ENCODE measurements at places on chromosomes 16 and 17. TPM values are rescaled to one million over a fixed set of nuclear protein-coding genes. Genes with fewer than 3 reads are reported as not detected.

DNA sequence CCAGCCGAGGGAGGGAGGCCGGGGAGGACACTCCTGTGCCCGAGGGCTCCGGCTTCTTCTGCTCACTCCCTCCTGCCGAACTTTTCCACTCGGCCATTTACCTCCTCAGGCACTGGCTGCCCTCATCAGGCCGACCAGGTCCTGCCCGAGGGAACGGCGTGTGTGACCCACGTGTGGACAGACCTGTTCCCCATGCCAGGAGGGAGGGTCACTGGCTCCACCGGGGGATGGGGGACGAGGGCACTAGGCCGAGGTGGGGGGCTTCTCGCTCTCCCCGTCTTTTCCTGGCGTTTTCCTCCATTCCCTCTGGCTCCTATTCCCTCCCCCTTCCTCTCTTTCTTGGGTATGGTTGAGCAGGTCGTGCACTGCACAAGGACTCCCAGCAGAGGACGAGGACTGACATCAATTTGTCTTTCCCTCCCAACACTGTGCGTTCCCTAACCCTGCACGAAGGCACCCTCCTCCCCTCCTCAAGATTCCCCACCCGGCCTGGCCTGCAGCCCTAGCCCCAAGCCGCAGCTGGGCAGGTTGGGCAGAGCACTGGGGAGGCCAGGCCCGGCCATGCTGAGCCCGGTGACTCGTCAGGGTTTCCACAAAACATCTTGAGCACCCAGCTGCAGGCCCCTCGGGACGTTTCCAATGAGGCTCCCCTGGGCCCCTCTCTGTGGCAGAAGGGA, 3.2 kb upstream of the IL17C start:
- no peak overlapping the region for H3K27ac ChIP-seq
- no peaks in the 10 kb centered on the region for H3K36me3 ChIP-seq
- H3K27me3 ChIP-seq, result no peaks in the 10 kb centered on the region
- no peak overlapping the region for H3K4me3 ChIP-seq
- no peak for DNase-seq
- H3K4me1 ChIP-seq, result no peaks in the 10 kb centered on the region

DNA sequence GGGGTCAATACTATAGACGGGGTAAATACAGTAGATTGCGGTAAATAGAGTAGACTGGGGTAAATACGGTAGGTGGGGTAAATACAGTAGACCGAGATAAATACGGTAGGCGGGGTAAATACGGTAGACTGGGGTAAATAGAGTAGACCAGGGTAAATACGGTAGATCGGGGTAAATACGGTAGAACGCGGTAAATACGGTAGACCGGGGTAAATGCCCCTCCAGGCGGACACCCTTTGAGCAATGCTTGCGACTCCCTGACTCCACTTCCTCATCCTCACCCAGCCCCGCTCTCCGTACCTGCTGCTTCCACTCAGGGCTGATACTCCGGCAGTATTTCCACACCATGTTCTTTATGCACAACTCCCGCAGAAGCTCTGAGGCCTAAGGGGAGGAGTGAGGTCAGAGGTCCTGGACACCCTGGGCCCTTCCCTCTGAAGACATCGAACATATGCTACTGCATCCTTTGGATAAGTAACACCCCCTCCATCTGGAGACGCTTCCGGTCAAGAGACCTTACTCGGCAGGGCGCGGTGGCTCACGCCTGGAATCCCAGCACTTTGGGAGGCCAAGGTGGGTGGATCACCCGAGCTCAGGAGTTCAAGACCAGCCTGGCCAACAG, 13.3 kb upstream of the CRK start:
- H3K36me3 ChIP-seq, result peaks cover 5% of the 10 kb centered on the region
- DNase-seq, result no peak
- no peaks in the 10 kb centered on the region for H3K4me1 ChIP-seq

P2RX1 gene
- not detected for total RNA-seq

DNA sequence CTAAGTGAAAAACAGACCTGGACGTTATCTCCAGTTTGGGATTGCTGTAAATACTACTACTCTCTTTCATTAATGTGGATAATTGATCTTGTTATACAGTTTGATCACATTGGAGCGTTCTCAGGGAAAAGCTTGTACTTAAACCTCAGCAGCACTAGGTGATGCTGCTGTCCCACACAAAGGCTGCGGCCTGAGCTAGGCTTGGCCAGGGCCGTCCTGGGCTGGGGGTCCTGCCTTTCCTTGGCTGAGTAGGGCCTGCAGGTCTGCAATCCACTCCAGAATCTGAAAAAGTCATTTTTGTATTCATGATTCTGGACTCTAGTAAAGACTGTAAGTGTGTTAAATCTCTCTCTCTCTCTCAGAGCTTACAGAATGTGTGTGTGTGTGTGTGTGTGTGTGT, 23.7 kb upstream of the PMFBP1 start:
- H3K27ac ChIP-seq, result no peak overlapping the region
- no peaks in the 10 kb centered on the region for H3K27me3 ChIP-seq
- no peak for DNase-seq
- no peaks in the 10 kb centered on the region for H3K4me1 ChIP-seq
- H3K36me3 ChIP-seq, result no peaks in the 10 kb centered on the region
- no peak overlapping the region for H3K4me3 ChIP-seq

CRHR1 gene
- total RNA-seq, result 0.15 TPM

TBC1D3L gene
- 7.0 TPM for total RNA-seq

DNA sequence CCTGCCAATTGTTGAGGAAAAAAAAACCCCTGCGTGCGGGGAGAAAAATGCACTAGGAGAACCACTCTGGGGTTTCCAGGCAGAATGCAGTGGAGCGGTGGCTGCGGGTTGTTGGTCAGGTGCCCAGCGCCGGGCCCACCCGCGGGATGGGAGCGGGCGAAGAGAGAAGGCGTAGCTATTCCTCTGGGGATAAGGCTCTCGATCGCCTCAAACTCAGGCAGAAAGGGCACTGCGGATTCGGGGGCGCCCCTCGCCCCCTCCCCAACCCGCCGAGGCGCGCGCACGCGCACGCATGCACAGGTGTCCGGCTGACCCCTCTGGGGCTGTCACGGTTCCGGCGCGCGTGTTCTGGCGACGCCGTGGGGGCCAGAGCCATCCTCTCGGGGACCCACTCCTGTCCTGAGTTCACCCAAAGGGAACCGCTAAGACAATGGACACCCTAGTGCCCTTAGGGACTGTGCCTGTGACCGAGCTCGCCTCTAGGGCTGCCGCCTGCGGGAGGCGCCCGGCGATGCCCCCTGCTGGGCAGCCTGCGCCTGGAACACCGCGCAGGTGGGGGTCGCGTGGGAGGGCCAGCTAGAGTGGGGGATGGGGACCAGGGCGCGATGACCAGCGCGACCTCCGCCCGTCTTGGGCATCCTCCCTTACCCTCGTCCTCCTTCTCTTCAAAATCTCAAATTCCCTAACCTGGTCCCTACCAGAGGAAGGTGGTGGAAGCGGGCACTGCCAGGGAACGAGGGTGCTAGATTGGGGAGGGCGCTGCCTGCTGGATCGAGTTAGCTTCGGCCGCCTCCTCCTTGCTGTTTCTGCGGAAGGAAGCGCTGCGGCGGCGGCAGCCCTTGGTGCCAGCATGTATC, 14.4 kb upstream of the CBX8 start:
- H3K27ac ChIP-seq, result peak overlapping the region; percentile 78
- no peaks in the 10 kb centered on the region for H3K27me3 ChIP-seq
- no peak for DNase-seq
- H3K36me3 ChIP-seq, result no peaks in the 10 kb centered on the region

DNA sequence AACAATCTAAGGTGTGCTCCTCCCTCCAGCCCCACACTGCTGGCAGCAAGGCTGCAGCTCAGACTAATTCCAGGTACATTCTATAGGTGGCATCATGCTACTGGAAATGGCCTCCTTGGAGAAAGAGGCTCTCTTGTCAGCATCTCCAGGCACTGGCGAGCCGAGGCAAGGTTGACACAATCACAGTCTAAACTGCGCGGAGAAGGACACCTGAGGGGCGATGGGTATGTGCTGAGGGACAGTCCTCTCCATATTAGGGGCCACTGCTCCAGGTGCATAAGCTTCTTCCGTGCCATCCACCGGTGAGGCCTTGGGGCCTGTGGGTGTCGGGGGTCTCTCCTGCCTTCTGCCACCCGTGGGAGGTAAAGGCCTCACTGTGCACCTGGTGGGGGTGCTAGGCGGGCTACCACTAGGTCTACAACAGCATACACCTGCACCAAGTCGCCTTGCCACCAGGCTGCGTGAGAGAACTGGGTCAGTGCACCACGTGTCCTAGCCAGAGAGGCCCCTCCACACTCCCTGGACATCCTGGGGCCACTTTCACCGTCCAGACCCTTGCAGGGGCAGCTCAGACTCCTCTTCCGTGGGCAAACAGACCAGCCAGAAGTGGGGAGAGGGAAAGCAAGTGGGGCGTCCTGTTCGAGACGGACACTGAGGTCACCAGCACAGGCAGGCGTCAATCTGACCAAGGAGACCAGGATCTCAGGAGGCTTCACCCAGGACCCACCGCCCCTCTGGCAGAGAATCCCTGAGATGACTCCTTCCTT, 12.1 kb upstream of the CBX8 start:
- H3K36me3 ChIP-seq, result no peaks in the 10 kb centered on the region
- H3K4me3 ChIP-seq, result no peak overlapping the region
- peaks cover 4% of the 10 kb centered on the region for H3K27me3 ChIP-seq
- peaks cover 28% of the 10 kb centered on the region for H3K4me1 ChIP-seq
- no peak for DNase-seq

GRCh38 chr17:66992911-66993442, 28.5 kb downstream of the CACNG4 start:
- H3K4me3 ChIP-seq, result no peak overlapping the region
- no peak for DNase-seq
- no peaks in the 10 kb centered on the region for H3K27me3 ChIP-seq
- H3K4me1 ChIP-seq, result no peaks in the 10 kb centered on the region

KRTAP16-1 gene
- total RNA-seq, result not detected

KRTAP1-1 gene
- not detected for total RNA-seq

ZNF768 gene
- 68.3 TPM for total RNA-seq

GRCh38 chr17:33266116-33266515, 27.0 kb downstream of the ASIC2 start:
- peaks cover 8% of the 10 kb centered on the region for H3K4me1 ChIP-seq
- no peaks in the 10 kb centered on the region for H3K36me3 ChIP-seq
- no peak for DNase-seq

CPHXL gene
- not detected for total RNA-seq

TMIGD1 gene
- total RNA-seq, result not detected

- H3K36me3 ChIP-seq, result no peaks in the 10 kb centered on the region
- no peak overlapping the region for H3K4me3 ChIP-seq
- no peak for DNase-seq
Measured at GRCh38 chr16:46885960-46886763, 2.0 kb downstream of the GPT2 start.

GRCh38 chr17:2937331-2938003, 125.9 kb downstream of the OR1D5 start:
- DNase-seq, result no peak
- no peak overlapping the region for H3K4me3 ChIP-seq
- H3K27me3 ChIP-seq, result no peaks in the 10 kb centered on the region

- no peaks in the 10 kb centered on the region for H3K36me3 ChIP-seq
- H3K27me3 ChIP-seq, result no peaks in the 10 kb centered on the region
- no peak for DNase-seq
- H3K4me1 ChIP-seq, result no peaks in the 10 kb centered on the region
- H3K4me3 ChIP-seq, result no peak overlapping the region
Measured at GRCh38 chr17:80927791-80928216, 63.8 kb upstream of the CHMP6 start.

DNA sequence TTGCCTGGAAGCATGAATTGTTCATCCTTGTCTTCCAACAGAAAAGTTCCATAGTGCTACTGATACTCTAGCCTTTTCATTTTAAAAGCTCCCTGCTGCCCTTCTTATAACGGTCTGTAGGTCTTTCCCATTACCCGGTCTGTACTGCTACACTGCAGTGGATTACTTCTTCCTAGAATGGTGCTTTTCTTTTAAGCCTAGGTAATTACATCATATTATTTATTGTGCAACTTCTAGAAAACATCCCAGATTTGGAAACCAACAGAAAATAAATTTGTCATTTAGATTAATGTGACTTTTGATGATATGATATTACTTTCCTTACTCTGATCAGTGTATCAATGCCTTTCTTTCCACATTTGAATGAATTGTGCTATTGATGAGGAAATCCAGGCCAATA, 199.4 kb downstream of the TANC2 start:
- H3K27me3 ChIP-seq, result no peaks in the 10 kb centered on the region
- H3K27ac ChIP-seq, result no peak overlapping the region

TEDC2 gene
- 25.0 TPM for total RNA-seq

TNP2 gene
- not detected for total RNA-seq

EMP2 gene
- total RNA-seq, result 13.8 TPM
